ENCODE measurements at places on chromosomes 1 and 21.
A peak's percentile ranks its signal among the peaks of the same experiment; 100 is the strongest.

- DNase-seq = no peak
These were observed 37.5 kb downstream of the DISP1 start for GRCh38 chr1:222852326-222852725.

DNA sequence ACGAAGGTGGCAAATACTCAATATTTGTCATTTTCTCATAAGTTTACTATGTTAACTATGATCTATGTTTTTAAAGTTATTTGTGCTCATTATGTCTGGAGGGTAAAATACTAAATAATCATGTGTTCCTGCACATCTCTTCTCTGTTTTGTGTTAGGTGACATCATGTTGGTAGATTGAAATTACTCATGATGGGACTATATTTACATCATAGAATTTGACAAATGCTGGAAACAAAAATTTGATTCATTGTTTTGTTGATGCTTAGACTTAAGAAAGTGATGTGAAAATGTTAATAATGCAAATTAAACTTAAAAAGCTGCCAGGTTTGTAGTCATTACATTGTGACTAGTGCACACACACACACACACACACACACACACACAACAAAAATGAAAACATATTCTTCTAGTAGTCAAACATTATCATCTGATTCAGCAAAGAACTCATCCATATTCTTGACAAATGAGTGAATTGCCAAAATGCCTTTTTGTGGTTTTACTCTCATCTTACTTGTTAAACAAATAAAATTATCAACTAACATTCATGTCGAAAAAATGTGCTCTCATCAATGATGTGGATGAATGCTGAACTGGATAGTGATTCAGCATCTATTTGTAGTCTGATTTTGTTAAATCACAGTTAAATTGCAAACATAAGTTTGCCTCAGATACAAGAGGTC lies 870.7 kb downstream of the BRINP3 start:
- no peak for DNase-seq

DNA sequence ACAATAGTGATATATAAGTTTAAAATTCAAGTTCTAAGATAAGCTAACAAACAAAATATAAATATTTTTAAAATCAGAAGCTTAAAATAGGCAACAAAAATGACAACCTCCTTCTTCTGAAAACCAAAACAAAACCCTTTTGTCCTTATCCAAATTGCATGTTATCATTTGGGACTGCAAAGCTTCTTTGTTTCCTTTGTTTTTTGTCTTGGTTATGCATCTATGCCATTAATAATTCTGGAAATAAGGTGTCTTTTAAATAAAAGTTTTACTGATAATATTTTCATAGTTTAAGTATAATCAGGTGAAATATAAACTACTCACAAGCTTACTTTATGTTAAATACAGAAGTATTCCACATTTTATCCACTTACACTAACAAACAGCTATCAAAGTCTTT lies 20.5 kb downstream of the ADSS2 start:
- no peak for DNase-seq

DNA sequence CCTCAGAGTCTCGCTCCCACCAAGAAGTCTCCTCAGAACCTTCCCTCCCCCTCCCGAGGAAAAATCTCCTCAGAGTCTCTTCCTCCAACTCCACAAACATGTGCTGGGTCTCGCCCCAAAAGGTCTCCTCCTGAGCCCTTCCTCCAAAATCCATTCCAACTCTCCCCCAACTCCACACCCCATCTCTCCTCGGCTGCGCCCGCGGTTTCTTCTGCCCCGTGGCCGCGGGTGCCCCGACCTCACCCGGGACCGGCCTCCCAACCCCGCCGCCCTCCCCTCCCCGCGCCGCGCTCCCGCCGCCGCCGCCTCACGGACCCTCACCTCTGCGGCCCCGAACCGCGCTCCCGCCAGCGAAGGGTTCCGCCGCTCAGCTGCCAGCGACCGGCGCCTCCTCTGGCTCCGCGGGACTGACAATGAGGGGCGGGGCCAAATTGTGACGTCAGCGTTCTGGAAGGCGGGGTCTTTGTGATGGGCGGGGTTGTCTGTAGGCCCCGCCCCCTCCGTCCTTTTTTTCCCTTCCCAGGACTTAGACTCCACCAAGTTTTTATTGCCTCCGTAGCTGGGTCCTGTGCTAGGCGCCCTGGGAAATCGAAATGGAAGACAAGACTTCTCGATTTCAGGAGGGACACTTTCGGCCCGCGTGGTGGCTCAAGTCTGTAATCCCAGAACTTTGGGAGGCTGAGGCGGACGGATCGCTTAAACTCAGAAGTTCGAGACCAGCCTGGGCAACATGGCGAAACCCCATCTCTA lies at the start of gene LUZP1:
TSS of gene LUZP1 (minus strand) at position 412 of the 750 bp plus-strand sequence.
- DNase-seq = peak; percentile 93

- no peak for DNase-seq
These were observed 4.3 kb downstream of the LCK start for GRCh38 chr1:32255072-32256071.

DNA sequence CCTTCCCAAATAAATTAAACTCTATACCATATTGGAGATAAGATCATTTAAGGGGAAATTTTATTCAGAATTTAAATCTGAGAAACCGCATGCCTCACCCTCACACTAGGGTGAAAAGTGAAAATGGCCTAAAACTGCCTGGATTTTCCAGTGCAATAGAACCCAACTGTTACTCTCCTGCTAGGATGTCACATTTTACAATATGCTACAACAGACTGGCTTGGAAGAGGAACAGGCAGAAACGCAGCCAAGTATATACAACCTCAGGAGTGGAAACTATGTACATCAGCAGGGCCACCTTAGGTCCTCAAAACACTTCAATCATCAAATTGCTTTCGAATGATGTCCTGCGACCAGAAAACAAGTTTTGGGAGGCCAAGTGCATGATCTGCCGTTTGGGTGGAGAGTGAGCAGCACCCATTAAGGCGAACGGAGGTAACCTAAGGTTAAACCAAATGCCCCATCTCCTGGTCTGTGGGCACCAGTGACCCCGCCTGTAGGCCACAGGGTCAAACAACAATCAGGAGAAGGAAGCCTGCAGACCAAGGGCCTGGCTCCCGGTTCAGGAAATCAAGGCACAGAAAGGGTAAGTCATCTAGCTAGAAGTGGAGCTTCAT lies 4.9 kb downstream of the RCAN1 start:
- DNase-seq = no peak

DNA sequence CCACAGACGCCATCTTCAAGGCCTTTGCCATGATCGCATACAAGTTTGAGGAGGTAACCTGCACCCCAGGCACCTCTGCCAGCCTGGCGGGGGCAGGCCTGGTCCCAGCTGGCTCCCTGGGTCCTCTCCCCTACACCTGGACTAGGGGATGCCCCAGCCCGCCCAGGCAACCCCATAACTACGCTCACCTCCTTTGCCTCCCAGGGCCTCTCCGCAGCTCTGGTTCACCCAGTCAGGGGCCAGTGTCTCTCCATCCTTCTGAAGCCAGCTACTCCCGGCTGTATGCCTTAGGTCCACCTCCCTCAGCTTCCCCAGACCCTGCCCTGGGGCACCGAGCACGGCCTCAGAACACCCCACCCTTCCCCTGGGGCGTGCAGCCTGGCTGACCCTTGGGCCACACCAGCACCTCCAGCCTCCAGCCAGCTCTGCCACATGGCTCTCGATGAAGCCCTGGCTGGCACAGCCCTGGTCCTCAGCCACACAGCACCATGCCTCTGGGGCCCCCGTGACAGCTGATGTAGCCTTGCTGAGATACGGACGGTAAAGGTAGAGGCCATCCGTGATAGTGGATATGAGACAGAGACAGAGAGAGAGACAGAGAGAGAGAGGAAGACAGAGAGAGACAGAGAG lies 80.4 kb upstream of the COL6A1 start:
- DNase-seq = no peak

GRCh38 chr21:27586986-27587385 lies 620.1 kb upstream of the ADAMTS5 start:
- no peak for DNase-seq

- no peak for DNase-seq
These were observed 321.1 kb downstream of the TGFB2 start for GRCh38 chr1:218666263-218666662.

DNA sequence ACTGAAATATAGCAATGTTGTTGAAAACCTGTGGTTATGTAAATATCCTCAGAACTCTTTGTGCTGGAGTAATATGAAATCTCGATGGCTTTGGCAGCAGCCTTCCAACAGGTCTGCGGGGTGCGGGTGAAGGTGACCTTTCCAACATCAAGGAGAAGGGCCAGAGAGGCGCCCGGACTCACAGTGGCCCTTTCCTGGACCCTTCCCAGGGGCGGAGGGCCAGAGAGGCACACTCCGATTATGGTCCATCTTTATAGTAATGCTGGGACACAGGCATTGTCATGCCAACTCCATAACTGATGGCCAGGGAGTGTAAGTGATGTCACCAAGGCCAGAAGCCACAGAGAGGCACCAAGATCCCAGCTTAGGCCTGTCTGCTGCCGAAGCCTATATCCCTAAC lies 18.1 kb downstream of the SLC37A1 start:
- no peak for DNase-seq

DNA sequence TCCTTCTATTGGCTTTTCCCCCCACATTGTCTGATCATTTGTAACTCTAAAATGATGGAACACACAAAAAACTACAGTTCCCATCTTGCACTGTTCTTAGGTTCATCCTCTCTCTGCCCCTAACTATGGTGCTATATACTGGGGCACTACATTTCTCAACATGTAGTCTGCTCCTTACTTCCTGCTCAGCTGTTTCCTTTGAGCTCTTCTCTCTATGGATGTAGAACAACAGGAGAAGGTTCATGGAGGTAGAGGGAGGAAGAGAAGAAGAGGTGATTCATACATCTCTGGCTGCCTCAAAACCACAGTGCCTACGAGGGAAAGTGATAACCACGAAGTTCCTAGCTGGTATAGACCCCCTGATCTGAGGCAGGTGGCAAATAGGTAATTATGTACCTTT lies 7.0 kb upstream of the C1orf146 start:
- no peak for DNase-seq

DNA sequence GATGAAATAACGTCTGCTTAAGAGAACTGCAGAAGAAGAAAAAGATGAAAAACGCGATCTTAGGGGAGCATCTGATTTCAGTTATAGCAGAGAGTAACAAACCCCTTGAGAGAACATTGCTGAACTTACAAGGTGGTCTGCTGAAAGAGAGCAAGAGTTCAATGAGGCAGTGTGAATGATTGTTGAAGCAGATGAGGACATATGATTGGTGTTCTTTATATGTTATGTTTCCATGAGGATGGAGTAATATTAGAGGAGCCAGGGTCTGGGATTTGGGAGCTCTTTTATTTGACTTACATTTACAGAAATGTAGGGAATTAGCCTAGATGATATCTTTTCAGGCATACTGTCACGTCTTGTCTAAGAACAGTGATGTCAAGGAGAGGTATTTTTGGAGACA lies 1302.0 kb downstream of the KCNT2 start:
- no peak for DNase-seq

GRCh38 chr21:43190951-43191350 lies 22.1 kb downstream of the CRYAA start:
- DNase-seq = no peak

DNA sequence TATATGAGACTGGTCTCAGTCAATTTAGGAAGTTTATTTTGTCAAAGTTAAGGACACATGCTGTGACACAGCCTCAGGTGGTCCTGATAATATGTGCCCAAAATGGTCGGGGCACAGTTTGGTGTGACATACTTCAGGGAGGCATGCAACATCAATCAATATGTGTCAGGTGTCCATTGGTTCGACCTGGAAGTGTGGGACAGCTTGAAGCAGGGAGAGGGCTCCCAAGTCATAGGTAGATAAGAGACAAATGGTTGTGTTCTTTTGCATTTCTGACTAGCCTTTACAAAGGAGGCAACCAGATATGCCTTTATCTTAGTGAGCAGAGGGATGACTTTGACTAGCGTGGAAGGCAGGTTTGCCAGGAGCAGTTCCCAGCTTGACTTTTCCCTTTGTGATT lies 4.5 kb upstream of the ERVH48-1 start:
- DNase-seq = no peak

GRCh38 chr1:22143065-22144033 lies at the start of gene WNT4:
Gene WNT4, minus strand, starts transcription at chr1:22143097. Its CDS starts 175 bp downstream, at chr1:22142922.
- peak; percentile 84 for DNase-seq

DNA sequence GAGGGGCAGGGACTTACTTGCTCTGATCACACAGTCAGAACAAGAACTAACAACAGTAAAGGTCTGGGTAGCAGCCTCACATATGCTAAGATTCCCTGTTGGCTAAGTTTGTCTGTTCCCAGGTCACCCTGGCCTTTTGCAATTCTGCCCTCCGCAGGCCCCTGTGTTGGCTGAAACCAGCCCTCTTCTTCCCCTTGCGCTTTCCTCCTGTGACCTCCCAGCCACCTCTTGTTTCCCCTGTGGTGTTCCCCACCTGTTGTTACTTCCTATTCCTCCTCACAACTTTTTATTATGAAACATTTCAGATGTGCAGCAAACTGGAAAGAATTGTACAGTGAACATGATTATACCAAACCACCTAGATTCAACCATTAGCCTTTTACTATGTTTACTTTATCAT lies 23.4 kb downstream of the MAPKAPK2 start:
- no peak for DNase-seq

GRCh38 chr1:161007369-161007768 lies 13.6 kb downstream of the F11R start:
- DNase-seq = no peak

- peak; percentile 70 for DNase-seq
These were observed 98.9 kb upstream of the BACE2 start for GRCh38 chr21:41068967-41069642.

- DNase-seq = no peak
These were observed 82.0 kb downstream of the KCNK1 start for GRCh38 chr1:233695901-233696300.

DNA sequence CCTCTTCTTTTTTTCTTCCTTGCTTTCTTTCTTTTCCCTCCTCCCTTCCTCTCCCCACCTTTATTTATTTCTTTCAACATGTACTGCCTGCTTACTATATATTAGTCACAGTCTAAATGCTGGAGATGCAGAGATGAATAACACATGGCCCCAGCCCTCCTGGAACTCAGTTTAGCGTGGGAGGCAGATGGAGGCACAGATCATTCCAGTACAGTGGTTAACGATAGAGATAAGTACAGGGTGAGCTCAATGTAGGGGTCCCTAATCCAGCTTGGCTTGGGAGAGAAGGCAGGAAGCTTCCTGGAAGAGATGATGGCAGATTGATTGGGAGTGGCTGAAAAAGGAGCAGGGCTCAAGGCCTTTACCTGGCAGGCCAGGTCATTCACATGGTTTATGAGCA lies 55.6 kb upstream of the PPP2R5A start:
- DNase-seq = no peak

GRCh38 chr1:217896490-217896889 lies 265.3 kb downstream of the SPATA17 start:
- DNase-seq = no peak
